Fibroblast of skin of right biceps (primary cell): ENCODE measurements at places on chromosomes 11 and 22.

- DNase-seq, result no peak
These were observed 114.5 kb downstream of the FEZ1 start for GRCh38 chr11:125381499-125382044.

- DNase-seq, result no peak
These were observed 7.3 kb downstream of the CDC42EP2 start for GRCh38 chr11:65321828-65322485.

DNA sequence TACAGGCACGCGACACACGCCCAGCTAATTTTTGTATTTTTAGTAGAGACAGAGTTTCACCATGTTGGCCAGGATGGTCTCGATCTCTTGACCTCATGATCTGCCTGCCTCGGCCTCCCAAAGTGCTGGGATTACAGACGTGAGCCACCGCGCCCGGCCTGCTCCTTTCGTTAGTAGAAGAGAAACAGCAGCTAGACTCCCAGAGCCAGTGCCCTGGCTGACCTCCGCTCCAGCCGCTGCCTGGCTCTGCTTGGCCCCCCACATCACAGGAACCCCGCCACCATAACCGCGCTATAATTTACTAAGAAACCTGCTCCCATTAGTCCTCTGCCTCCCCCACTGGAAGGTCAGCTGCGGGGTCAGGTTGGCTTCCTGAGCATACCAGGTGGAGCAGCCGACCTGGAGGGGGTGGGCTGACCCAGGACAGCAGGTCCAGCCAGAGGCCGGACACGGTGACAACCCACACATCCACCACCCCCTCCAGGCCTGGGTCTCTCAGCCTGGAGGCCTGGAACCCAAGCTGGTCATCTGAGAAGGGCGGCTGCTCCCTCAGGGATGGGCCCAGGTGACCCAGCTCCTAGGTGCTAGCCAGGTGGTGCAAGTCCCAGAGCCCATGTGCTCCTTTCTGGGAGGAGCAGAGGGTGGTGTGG, 7.5 kb upstream of the POLDIP3 start:
- DNase-seq, result no peak

DNA sequence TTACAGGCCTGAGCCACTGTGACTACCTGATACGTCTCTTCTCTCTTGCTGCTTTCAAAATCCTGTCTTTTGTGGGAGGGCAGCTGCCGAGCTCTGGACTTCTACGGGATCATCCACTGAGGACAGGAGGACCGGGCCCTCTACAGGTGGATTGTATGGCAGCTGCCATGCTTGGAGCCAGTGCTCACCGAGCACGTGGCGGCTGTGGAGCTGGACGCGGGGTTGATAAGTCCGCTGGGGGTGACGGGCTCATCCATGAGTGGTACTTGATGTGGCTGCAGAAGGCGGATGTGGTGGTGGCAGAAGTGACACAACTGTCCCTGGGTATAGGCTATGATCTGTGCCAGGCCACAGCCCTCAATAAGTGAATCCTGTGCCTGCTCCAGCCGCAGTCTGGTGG, 1.8 kb upstream of the CYP2D6 start:
- DNase-seq, result no peak

DNA sequence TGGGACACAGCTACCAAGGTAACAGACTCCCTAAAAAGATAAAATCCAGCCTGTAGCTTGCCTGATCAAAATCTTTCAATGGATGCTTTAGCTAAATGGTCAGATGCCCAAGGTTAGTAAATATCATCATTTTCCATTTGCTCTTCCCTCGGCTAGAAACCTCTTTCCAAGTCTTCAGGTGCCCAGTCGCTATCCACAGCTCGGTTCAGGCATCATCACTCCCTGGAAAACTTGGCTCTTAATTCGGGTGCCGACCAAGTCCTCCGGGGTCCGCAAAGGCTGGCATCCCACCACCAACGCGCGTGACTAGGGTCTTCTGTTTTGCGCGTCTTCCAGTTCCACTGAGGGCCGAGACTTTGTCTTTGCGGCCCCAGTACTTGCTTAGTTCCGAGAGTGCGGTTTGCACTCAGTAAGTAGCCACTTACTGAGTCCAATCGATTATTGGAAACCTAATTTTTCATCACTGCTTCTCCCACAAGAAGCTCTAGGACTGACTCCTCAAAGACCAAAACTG, 44.3 kb downstream of the OR4D9 start:
- DNase-seq, result no peak

- no peak for DNase-seq
These were observed 24.8 kb downstream of the FBLN1 start for GRCh38 chr22:45527456-45527855.

DNA sequence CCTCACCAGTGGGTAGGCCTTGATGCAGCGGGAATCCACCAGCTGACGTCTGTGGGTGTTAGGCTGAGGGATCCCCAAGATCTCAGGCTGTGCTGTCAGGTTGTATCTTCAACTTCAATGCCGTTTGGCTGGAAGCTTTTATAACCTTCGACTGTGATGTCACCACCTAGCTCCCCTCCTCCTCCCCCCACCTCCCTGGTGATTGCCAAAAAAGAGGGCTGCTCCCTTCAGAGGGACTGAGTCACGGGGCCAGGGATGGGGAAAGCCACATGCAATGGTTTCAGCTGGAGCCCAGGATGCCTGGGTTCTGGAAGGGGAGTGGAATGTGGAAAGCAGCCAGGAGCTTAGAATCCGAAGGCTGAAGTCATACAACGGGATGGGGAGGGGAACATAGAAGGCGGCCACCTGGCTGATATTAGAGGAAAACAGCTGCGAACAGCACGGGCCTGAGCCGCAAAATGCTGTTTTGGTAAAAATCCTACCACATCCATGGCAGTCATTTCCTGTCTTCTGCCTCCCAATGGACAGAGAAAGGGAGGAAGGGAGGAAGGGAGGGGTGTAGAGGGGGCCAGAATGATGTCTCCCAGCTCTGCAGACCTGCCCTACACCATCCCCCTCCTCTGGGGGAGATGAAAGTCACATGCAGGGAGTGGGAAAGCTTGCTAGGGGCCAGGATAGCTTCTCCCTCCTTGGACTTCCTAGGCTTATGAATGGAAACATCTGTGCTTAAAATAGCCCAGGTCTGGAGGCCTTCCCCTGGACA, at the start of gene LRRN4CL:
LRRN4CL (minus strand) TSS at position 110 of the 763 bp plus-strand sequence. CDS start 1,022 bp downstream, outside the sequence.
- peak; percentile 94 for DNase-seq

- peak; percentile 77 for DNase-seq
These were observed 14.1 kb upstream of the APLP2 start for GRCh38 chr11:130055617-130056016.

GRCh38 chr11:91470656-91471055, 754.0 kb upstream of the FAT3 start:
- peak; percentile 10 for DNase-seq

DNA sequence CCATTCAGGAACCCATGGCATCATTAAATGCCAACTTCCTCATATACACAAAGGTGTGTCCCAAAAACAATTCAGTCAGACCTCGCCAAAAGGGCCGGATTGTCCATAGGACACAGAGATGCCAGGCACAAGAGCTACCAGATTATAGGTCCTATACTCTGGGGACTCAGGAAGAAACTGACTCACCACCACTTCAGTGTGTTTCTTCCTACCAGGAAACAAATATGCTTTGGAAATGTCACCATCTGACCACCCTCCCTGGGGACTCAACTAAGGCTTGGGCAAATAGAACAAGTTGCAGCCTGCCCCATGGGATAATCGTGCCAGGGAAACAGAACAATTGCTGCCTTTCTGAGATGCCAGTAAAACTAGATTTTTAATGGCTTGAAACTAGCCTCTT, 11.7 kb downstream of the POU2AF3 start:
- DNase-seq, result no peak

DNA sequence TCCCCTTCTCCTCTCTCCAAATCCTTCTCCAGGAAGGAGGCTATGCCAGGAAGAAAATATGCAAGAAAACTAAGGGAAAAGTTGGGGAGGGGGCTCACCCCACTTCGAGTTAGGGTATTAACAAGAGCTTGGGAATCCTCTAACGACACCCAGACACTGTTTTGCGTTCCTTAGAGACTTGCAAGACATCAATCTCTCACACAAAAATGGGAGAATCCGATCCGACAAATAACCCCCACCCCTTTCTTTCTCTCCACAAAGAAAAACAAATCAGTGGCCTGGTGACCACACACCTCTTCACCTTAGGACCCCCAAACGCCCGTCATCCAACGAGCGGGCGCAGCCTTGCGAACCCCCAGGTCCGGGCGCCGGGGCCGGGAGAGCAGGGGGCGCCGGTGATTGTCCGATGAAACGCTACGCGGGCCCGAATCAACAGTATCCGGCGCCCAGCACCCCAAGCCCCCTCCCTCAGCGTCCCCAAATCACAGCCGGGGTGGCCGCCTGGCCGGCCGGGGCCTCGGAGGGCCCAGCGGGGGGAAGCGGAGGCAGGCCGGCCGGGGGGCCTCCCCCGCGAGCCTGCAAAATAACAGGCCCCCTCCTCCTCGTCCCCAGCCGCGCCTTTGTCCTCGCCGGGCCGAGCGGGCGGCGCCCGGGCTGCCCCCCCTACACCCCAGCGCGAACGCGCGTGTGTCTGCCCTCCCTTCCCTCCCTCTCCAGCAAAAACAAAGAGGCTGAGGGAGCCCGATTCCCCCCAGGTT, 690 bp downstream of the CSNK1E start:
- DNase-seq, result peak; percentile 67

DNA sequence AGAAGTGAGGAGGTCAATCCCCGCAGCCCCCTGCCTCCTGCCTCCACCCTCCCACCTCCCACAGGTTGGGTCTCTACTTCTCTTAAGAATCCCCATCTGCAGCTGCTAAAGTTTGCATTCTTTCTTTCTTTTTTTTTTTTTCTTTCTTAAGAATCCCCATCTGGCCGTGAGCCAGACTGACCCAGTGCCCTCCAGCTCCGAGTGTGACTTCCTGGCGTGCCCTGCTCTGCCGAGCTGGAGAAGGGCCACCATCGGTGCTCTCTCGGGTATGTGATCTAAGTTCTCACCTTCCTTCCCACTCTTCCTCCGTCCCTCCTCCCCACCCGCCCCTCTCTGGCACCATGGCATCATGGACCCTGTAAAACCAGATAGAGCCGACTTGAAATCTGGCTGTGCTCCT, 66.7 kb upstream of the LMO1 start:
- DNase-seq, result no peak

GRCh38 chr11:69027704-69028372, 14.8 kb upstream of the MRGPRF start:
- DNase-seq, result no peak

DNA sequence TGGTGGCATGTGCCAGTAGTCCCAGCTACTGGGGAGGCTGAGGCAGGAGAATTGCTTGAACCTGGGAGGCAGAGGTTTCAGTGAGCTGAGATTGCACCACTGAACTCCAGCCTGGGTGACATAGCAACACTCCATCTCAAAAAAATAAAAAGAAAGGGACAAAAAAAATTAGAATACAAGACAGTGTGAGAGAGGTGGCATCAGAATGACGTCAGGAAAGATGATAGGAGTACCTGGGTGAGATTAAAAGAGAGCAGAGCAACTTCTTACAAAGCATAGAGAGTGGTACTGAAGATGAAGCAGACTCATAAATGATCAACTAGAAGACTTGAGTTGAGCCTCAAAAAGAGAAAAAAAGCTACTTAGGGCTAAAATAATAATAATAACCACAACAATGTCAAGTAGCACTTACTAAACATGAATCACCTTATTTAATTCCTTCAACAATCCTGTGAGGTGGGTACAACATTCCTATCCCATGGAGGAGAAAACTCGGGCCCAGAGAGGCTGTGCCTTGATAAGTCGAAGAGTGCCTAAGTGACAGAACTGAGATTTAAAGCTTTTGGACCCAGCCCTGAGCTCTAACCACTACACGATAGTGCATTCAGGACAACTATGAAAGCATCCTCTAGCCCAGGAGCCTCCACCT, 5.2 kb upstream of the SLN start:
- peak; percentile 56 for DNase-seq

- DNase-seq, result no peak
These were observed 86.4 kb downstream of the ISX start for GRCh38 chr22:35152316-35152715.

DNA sequence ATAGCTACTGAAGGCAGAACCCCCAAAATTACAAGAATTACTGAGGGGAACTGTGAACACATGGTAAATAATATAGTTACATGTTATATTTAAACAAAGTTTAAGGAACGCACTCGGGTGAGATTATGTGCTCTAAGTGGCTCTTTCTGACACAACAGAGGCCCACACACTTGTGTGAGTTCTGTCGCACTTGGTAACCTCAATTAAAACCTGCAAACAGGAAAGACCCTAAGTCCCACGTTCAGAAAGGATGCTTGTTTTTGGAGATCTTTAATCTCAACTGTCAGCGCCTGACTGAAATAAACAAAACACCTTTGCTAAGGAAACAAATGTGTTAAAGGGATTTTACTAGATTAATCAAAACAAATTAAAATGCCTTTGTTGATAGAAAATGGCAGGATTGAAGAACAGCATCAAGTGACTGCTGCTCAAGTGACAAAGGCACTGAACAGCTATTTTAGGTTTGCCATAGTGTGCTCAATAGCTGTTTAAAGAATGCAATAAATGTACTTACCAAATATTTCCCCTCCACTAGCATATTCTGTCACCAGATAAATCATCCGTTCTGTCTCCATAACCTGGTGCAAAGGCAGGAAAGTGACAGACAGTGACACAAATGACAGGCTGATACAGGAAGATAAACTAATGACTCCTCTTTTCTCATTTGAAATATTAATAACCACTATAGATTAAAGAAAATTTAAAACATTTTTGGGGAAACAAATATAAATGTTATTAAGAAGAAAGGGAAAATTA, 116.3 kb upstream of the APOA1 start:
- DNase-seq, result no peak

DNA sequence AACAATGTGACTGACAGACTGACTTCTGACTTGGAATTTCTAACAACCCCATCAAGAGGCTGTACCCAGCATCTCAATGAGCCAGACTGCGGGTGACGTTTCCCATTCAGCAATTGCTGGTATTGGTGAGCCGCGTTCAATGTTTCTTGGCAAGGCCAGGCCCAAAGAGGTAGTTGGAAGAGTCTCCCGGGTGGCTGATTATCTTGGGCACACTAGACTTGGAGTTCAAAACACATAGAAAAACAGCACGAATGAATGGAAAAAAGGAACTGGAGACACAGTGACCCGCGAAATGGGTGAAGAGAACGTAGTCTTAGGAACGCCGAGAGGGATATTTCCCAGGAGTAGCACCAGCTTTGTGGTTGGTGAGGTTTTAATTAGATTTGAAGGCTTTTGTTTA, 115.7 kb downstream of the RPS6KA4 start:
- no peak for DNase-seq

- DNase-seq, result no peak
These were observed 43.8 kb downstream of the C11orf58 start for GRCh38 chr11:16781936-16782919.

DNA sequence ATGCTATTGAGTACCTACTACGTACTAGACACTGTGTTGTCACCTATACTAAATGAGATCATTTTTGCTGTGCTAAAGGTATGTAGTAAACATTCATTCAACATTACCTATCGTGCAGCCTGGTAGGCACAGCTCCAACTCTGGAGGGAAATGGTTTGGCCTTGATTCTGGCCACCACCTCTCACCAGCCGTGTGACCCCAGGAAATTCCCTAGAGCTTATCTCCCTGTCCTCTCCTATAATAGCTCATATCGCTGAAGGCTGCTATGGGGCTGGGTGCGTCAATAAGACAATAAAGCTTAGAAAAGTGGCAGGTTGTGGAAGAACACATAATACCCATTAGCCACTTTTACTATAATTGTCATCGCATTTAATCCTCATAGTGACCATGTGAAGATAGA, 107.5 kb downstream of the MYO18B start:
- no peak for DNase-seq

GRCh38 chr11:124942466-124943253, 6.8 kb upstream of the HEPACAM start:
- DNase-seq, result no peak
